HT1080 (cell line): ENCODE measurements at places on chromosomes 6 and 20. TPM values are rescaled to one million over a fixed set of nuclear protein-coding genes. Genes with fewer than 3 reads are reported as not detected.
A peak's percentile ranks its signal among the peaks of the same experiment; 100 is the strongest.

DNA sequence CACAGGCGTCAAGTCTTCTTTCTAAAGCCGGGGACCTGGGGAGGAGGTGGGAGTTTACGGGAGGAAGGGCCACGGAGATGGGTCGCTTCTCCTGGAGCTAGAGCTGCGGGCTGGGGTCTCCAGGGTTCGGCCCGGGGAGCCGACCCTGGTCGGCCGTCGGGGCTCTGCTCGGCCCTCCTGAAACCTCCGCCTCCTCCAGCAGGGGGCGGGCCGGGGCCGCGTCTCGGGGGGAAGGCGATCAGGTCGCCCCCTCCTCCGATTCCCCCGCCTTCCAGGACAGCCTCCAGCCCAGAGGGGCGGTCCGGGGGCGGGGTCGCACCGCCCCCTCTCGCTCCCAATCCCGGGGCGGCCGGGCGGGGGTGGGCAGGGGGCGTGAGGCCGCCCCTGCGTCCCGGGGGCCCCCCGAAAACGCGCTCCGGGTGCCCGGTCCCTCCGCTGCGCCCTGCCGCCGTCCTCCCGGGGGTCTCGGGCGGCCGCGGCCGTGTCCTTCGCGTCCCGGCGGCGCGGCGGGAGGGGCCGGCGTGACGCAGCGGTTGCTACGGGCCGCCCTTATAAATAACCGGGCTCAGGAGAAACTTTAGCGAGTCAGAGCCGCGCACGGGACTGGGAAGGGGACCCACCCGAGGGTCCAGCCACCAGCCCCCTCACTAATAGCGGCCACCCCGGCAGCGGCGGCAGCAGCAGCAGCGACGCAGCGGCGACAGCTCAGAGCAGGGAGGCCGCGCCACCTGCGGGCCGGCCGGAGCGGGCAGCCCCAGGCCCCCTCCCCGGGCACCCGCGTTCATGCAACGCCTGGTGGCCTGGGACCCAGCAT, at the start of gene CEBPB:
TSS of gene CEBPB (plus strand) at position 580 of the 814 bp plus-strand sequence. CDS start at position 784, 204 bp downstream.
- DNase-seq: peak; percentile 86

Gene FNDC1
- not detected in 2 replicates for total RNA-seq

GRCh38 chr20:48783533-48784272, 44.1 kb downstream of the PREX1 start:
- DNase-seq: no peak

GRCh38 chr6:90413867-90414266, 117.2 kb upstream of the BACH2 start:
- no peak for DNase-seq

- DNase-seq: no peak
Observed at GRCh38 chr6:22300273-22300998, 3.6 kb upstream of the PRL start.

DNA sequence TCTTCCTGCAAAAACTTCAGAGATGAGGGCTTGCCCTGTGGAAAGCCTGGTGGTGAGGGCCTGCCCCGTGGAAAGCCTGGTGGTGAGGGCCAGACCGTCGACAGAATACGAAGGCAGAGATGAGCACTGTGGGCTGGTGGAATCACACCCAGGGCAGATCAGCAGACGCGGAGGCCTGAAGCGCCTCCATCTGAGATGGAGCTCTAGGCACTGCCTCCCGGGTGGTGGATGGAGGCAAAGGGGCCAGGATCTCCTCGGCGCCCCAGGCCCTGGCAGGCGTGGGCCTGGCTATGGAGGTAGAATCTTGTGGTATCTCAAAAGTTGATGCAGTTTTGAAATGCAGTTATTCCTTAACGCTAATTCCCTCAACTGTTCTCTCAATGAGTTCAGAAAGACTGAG, 104.8 kb downstream of the PSMB1 start:
- no peak for DNase-seq
